ENCODE measurements at places on chromosomes 7 and 10. TPM values are rescaled to one million over a fixed set of nuclear protein-coding genes. Genes with fewer than 3 reads are reported as not detected.

The PON2 gene
- 116 TPM for total RNA-seq

The LRRC61 gene
- 13.8 TPM for total RNA-seq

The EXOC6 gene
- 17.0 TPM for total RNA-seq

The MUC3A gene
- total RNA-seq, result 24.7 TPM

The DOCK4 gene
- 10.8 TPM for total RNA-seq

GRCh38 chr10:29881811-29882210 lies 177.6 kb downstream of the JCAD start:
- no peak overlapping the region for H3K4me3 ChIP-seq
- no peaks in the 10 kb centered on the region for H3K4me1 ChIP-seq
- no peaks in the 10 kb centered on the region for H3K36me3 ChIP-seq
- H3K27ac ChIP-seq, result no peak overlapping the region

DNA sequence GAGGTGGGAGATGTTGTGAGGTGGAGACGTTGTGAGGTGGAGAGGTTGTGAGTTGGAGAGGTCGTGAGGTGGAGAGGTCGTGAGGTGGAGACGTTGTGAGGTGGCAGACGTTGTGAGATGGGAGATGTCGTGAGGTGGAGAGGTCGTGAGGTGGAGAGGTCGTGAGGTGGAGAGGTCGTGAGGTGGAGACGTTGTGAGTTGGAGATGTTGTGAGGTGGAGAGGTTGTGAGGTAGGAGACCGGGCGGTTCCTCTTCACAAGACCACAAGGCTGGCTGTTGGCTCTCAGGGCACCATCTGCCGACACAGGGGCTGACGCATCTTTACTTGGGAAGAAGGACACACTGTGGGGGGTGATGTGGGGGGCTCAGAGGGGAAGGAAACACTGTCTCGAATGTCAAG lies 34.7 kb upstream of the SHH start:
- DNase-seq, result no peak
- H3K27ac ChIP-seq, result no peak overlapping the region
- no peaks in the 10 kb centered on the region for H3K27me3 ChIP-seq
- H3K4me1 ChIP-seq, result no peaks in the 10 kb centered on the region

DNA sequence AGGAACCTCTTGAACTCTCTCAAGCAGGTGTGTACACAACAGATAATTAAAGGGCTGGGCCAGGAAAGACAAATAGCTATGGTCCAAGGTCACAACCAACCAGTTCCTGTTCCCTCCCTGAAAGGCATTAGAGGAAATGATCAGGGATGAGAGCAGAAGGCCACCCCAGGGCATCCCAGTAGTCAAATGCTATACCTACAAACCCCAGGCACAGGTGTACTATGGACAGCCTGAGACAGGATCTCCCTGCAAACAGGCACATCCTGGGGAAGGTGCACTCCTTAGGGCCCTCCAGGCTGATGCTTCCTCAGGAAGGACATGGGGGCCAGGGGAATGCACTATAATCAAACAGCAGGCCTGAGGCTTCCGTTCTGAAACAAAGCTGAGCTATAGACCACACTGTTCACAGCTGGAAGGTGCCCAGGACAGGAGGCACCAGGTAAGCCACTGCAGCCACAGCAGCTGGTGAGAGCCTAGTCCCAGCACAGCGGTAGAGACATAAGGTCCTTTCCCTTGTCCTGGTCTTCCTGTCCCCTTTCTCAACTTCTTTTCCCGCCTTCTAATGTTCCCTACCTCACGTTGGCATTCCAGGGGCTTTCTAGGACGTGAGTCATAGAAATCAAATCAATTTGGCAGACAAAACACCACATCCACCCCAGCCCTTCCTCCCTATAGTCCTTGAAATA lies 13.3 kb downstream of the PARP12 start:
- DNase-seq, result no peak
- no peaks in the 10 kb centered on the region for H3K4me1 ChIP-seq
- no peak overlapping the region for H3K27ac ChIP-seq
- no peaks in the 10 kb centered on the region for H3K27me3 ChIP-seq

GRCh38 chr7:111082351-111082750 lies 8.6 kb upstream of the LRRN3 start:
- H3K27me3 ChIP-seq, result no peaks in the 10 kb centered on the region
- no peak overlapping the region for H3K4me3 ChIP-seq
- H3K4me1 ChIP-seq, result no peaks in the 10 kb centered on the region
- H3K27ac ChIP-seq, result no peak overlapping the region
- DNase-seq, result no peak

GRCh38 chr7:1229956-1230355 lies 2.7 kb upstream of the UNCX start:
- peaks cover 4% of the 10 kb centered on the region for H3K4me1 ChIP-seq
- H3K4me3 ChIP-seq, result no peak overlapping the region
- H3K27me3 ChIP-seq, result peaks cover 16% of the 10 kb centered on the region
- H3K27ac ChIP-seq, result no peak overlapping the region
- no peak for DNase-seq

DNA sequence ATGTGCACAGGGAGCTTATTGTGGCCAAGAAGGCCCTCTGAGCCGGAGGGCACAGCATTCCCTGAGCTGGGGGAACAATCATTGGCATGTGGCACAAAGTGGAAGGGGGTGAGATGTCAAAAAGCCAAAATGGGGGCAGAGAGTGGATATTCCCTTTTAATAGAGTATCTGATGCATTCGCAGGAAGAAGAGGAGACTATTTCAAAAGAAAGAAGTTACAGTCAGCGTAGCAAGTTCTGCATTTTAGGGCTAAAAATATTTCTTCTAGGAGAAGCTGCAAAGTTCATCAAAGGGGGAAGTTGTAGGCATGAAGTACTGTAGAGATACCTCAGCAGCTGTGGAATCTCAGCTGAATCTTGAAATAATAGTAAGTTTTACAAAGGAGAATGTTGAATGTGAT lies 136.0 kb upstream of the WDR11 start:
- no peak for DNase-seq
- H3K27me3 ChIP-seq, result no peaks in the 10 kb centered on the region
- H3K27ac ChIP-seq, result no peak overlapping the region
- no peaks in the 10 kb centered on the region for H3K4me1 ChIP-seq
- no peaks in the 10 kb centered on the region for H3K36me3 ChIP-seq
- no peak overlapping the region for H3K4me3 ChIP-seq

DNA sequence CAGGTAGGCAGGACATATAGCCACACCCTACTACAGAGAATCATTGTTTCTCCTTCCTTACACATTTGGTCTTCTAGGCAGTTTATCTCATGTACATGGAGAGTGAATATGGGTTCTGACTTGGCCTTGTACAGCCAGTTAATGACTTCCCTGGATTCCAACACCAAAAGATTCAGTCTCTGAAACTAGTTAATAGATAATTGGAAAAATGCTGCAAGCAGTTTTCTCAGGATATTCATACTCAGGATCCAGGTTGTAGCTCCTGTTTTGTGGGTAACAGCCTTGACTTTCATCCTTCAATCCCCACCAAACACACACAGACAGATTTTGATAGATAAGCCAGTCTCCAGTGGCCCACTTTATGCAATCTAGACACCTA lies 690.2 kb downstream of the NRG3 start:
- no peak overlapping the region for H3K4me3 ChIP-seq
- H3K27ac ChIP-seq, result no peak overlapping the region
- H3K27me3 ChIP-seq, result no peaks in the 10 kb centered on the region
- H3K36me3 ChIP-seq, result no peaks in the 10 kb centered on the region

GRCh38 chr10:96548589-96548988 lies 34.9 kb upstream of the TLL2 start:
- no peak for DNase-seq
- peaks cover 64% of the 10 kb centered on the region for H3K36me3 ChIP-seq
- H3K27ac ChIP-seq, result no peak overlapping the region
- H3K4me1 ChIP-seq, result no peaks in the 10 kb centered on the region
- no peaks in the 10 kb centered on the region for H3K27me3 ChIP-seq
- H3K4me3 ChIP-seq, result no peak overlapping the region

GRCh38 chr10:7474388-7474787 lies 63.6 kb upstream of the SFMBT2 start:
- DNase-seq, result no peak
- no peak overlapping the region for H3K4me3 ChIP-seq
- H3K4me1 ChIP-seq, result no peaks in the 10 kb centered on the region

DNA sequence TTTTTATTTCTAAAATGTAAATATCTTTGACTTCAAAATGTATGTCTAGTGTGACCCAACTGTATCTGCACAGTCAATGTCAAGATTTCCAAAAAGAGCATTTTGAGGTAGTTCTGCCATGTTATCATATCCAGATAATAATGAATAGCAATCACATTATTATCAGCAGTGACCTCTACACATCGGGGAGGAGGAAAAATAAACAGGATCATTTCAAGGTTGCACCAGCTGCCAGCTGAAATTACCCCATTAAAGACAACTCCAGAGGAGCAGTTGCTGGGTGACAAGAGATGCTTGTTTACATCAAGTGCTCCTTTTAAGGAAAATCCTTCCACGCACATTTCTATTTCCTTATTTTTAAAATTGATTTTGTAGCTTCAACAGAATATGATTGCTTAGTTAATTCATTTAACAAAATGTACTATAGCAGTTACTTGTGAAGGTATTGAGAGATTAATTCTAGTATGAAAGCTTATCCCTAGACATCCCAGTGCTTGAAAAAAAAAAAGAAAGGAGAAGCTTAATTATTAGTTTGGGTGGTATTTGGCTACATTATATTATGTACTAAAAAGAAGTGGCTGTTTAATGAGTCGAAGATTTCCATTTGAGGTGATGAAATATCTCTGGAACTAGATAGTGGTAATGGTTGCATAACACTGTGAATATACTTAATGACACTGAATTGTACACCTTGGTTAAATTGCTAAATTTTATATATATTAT lies 19.3 kb upstream of the SLC35G1 start:
- H3K4me1 ChIP-seq, result no peaks in the 10 kb centered on the region
- no peak overlapping the region for H3K27ac ChIP-seq
- no peak overlapping the region for H3K4me3 ChIP-seq
- H3K36me3 ChIP-seq, result no peaks in the 10 kb centered on the region
- no peaks in the 10 kb centered on the region for H3K27me3 ChIP-seq

- H3K4me3 ChIP-seq, result no peak overlapping the region
- no peak overlapping the region for H3K27ac ChIP-seq
- no peaks in the 10 kb centered on the region for H3K36me3 ChIP-seq
- DNase-seq, result no peak
Observed at GRCh38 chr7:155558961-155559360, 12.6 kb upstream of the CNPY1 start.

- H3K36me3 ChIP-seq, result no peaks in the 10 kb centered on the region
- DNase-seq, result no peak
- no peaks in the 10 kb centered on the region for H3K27me3 ChIP-seq
- no peak overlapping the region for H3K27ac ChIP-seq
Observed at GRCh38 chr10:119337796-119338432, 130.5 kb downstream of the GRK5 start.

DNA sequence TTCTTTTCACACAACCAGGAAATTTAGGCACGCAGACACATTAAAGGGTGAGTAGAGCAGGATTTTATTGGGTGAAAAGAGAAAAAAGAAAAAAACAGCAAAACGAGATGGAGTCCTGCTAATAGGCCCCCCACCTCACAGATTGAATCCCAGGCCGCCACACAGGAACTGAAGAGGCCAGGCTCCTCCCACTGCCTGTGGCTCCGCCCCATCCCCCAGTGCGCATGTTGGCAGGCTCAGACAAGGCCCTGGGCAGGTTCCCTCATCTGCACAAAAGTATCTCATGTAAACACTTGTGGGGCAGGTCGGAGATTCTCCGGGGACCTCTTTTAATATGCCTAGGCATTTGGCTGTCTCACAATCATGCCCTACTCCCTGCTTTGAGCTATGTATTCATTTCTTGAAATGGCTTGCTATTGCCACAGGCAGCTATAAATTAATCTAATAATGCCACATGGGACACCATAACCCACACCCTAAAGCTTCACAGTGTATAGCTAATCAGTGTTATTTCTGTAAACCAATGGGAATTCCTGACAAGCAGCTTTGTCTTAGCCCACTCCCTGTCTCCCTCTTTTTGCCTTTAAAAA lies 76.2 kb upstream of the KIF5B start:
- H3K27ac ChIP-seq, result no peak overlapping the region
- no peaks in the 10 kb centered on the region for H3K27me3 ChIP-seq
- no peak for DNase-seq
- H3K4me1 ChIP-seq, result no peaks in the 10 kb centered on the region
- no peak overlapping the region for H3K4me3 ChIP-seq

Measured in Panc1 (cell line).